NCI-H226 (cell line): ENCODE measurements at places on chromosomes 6 and 20.

- no peak for DNase-seq
Observed at GRCh38 chr20:24460712-24461111, 8.7 kb upstream of the SYNDIG1 start.

DNA sequence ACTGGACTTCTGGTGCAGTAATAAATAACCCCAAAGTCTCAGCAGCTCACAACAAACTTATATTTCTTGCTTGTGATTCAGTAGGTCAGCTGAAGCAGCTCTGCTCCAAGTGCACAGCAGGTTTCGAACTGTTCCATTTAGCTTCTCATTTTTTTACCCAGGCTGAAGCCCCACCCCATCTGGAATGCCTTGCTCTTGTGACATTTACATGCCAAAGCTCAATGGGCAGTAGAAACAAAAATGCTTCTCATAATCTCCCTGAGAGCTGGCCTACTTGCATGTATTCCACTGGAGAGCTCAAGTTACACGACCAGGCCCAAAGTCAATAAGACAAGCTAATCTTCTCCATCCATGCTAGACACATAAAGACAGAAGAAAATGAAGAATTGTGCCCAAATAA, 165.2 kb downstream of the HAO1 start:
- no peak for DNase-seq

DNA sequence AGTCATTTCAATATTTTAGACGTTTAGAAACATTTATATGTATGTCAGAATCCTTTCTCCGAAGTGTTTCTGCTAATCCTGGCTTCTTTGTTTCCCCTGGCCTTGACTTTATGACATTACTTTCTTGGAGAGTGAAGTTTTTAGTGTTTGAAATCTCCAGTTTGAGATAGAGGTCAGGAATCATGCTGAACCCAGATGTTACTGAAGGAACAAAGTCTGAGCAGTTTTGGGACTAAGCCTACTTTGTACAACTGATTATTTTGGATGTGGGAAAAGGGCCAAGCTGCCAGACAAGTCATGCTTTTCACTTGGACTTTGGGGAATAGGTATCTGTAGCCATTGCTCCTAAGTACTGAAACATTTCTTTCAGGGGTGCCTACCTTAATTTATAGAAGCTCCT, 2.3 kb downstream of the RNF144B start:
- DNase-seq = no peak

GRCh38 chr6:107563694-107564588, 74.0 kb downstream of the SOBP start:
- DNase-seq = no peak

GRCh38 chr6:38262609-38263008, 377.1 kb downstream of the BTBD9 start:
- no peak for DNase-seq

- DNase-seq = peak; percentile 22
Observed at GRCh38 chr20:33814238-33814712, 3.1 kb downstream of the CHMP4B start.

DNA sequence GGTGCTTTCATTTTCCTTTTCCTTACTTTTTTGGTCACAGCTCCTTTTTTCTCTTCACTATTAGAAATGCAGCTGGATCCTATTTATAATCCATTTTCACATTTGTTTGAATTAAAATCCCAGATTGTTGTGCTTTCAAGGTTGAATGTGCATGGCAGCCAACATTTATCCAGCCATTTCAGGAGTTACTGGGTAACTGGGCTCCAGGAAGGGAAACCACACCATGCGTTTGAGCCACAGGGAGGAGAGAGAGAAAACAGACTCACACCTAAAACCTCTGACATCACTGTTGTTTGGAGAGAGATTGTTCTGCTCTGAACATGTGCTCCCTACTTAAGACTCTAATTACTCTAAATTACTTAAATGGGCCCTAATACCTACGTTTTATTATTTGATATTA, 173.4 kb downstream of the BMP2 start:
- DNase-seq = no peak

DNA sequence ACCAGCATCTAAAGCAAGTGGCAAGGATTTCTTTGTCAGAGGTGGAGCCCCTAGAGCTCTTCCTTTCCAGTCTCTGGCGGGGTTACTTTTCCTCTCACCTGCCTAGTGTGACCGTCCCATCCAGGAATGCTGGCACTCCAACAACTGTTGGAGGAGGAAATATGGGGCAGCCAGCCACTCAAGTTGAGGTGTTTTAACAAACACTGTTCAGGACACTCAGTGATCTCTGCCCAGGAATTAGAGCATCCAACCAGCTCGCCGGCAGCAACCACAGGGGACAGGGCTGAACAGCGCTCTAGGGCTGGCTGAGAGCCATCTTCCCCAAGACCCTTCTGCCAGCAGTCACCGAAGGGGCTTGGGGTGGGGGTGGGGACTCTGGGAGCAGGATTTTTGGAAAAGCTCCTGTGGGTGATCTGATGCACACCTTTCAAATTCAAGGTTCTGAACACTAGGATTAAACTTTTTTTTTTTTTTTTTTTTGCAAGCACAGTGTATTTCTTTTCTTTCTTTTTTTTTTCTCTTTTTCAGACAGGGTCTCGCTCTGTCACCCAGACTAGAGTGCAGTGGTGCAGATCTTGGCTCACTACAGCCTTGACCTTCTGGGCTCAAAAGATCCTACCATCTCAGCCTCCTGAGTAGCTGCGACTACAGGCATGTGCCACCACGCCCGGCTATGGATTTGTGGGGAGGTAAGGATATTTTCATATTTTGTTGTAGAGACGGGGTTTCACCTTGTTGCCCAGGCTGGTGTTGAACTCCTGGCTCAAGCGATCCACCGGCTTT, 28.4 kb upstream of the KCNK16 start:
- no peak for DNase-seq

GRCh38 chr6:140064366-140064765, 689.9 kb upstream of the CITED2 start:
- DNase-seq = no peak

DNA sequence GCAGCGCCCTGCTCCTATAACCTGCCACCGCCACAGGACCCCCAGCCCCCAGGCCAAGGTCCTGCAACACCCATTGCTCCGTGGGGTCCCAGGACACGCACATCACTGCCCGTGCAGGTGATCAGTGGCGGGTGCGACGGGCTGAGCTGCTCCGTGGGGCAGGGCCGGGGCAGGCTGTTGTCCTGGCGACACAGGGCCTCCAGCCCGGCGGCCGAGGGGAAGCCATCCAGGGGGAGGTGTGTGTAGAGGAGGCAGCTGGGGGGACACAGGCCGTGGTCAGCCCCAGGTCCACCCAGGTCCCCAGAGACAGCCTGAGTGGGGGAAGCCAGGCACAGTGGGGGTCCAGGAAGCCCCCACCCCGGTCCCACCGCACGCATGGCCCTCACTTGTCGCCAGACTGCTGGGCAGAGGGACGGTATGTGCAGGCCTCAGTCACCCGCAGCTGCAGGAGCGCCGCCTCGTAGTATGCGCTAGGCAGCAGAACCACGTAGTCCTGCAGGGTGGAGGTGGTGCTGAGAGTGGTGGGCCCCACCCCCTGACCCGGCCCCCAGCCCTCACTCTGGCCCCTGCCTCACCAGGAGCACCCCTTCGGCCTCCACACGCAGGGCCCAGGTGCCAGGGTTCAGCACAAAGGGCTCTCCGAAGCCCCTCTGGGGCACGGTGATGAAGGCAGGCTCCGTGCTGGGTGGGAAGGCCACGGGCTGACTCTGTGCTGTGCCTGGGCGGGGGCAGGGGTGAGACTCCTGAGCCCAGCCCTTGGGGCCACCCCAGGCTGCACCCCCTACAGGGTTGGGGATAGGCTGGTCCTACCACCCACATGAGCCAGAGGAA, 30.4 kb downstream of the ADRM1 start:
- DNase-seq = no peak

DNA sequence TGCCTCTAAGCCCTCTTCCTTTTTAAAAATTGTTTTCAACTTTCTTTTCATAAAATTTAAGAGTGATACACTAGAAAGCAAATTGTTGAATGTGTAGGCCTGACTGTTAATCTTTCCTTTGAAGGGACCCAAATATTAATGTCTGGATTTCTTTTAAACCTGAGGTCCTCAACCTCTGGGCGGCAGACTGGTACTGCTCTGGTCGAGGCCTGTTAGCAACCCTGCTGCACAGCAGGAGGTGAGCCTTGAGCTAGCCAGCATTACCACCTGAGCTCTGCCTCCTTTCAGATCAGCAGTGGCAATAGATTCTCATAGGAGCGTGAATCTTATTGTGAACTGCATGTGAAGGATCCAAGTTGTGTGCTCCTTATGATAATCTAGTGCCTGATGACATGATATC, 191.2 kb downstream of the MANEA start:
- no peak for DNase-seq

DNA sequence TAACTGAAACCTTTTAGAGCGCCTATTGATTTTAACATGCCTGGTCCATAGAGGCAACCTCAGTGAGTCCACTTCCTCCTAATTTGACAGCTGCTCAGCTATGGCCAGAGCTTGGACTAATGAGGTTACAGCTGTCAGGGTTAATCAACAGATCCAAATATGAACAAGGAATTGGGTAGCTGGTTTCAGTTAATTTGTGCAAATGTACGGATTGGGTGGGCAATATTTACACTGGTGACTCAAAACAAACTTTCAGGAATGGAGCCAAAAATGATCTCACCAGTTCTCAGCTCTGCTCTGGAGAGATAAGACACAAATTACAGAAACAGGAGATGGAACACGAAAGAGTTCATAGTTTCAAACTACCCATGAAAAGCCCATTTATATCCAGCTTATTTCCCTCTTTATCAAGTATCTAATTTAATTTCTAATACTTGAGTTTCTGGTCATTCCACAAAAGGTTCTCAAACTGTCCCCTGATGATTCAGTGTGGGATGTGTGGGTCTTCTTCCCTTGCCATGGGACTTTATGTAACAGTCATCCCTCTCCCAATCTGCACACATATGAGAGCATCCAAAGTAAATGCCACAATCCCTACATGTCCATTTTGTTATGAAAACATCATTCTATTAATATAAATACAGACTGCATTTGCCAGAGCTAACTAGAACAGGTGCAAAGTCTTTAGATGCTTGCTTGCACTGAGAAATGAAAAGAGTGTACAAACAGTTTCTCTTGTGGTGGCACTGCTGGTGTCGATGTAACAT, 149.9 kb downstream of the RPS12 start:
- DNase-seq = peak; percentile 48

- no peak for DNase-seq
Observed at GRCh38 chr6:10278746-10279145, 136.1 kb downstream of the TFAP2A start.
